Nasal cavity respiratory epithelium epithelial cell of viscerocranial mucosa (primary cell): ENCODE measurements at places on chromosomes 16 and 17. TPM values are rescaled to one million over a fixed set of nuclear protein-coding genes. Genes with fewer than 3 reads are reported as not detected.

Gene TP53TG3B
- not detected in 2 replicates for total RNA-seq

Gene CPHXL2
- total RNA-seq, result not detected in 2 replicates

Gene P2RX5
- 1.4 and 4.3 TPM in 2 replicates for total RNA-seq

Gene EVPLL
- 1.4 and 2.3 TPM in 2 replicates for total RNA-seq

Gene DLX4
- 0.07 TPM in 1 of 2 replicates, not detected in the other for total RNA-seq
